ENCODE measurements at places on chromosomes 6 and 20.

DNA sequence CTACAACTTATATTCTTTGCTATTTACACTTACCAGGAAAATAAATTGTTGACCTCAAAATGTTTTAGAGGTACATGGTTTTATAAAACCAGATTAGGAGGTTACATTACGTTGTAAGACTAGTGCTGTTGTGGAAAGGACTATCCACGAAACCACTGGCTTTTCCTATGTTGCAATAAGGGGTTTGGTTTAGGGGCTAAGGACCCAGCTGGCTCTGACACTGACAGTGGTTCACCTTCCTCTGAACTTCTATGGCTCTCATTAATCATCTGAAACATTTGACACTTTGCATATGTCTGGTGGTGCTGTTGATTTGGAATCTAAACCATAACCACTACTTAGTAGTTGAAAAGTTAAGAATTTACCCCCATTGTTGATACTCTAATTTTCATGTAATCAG, 186.7 kb downstream of the NKAIN2 start:
- DNase-seq, result no peak

DNA sequence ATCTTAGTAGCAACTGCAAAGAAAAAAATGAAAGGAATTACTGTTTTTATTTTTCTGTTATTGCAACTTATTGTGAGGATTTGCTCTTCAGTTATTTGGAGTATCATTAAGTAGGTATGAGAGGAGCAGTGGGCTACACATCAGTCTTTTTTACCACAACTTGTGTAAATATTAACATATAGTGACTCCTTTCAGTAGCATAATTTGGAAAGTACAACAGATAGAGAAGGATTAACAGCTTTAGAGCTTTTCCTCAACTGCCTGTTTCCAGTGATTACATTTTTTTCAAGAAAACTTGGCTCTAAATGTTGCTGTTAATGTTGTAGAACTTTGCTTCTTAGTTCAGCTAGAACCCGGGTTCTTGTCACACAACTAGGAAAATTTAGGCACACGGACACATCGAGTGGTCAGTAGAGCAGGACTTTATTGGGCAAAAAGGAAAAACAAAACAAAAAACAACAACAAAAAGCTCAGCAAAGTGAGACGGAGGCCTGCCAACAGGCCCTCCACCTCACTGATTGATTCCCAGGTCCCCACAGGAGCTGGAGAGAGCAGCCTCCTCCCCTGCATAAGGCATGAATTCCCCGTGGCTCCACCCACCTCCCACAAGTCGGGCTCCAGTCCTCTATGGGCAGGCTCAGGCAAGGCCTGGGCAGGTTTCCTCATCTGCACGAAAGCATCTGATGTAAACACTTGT, 75.1 kb downstream of the ADGRG6 start:
- no peak for DNase-seq

DNA sequence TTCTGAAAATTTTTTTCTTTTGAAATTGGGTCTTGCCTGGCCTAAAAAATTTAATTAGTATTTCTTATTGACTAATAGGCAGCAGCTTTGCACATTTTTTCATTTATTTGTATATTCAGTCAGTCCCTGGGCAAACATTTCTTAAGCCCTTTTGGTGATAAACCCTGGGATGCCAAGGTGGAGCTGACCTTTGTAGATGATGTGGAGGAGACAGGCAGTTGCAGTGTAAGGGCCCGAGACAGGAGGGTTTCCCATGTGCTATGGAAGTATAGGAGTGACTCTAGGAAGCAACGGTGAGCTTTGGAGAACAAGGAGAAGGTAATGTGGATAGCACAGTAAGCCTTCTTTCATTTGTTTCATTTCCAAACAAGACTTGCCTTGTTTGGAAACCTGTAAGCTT, 3.5 kb downstream of the MYBL2 start:
- DNase-seq, result no peak

- no peak for DNase-seq
These were observed 42.5 kb upstream of the ARMC2 start for GRCh38 chr6:108805611-108806167.

- no peak for DNase-seq
These were observed 12.6 kb downstream of the PLCB4 start for GRCh38 chr20:9081423-9081966.

GRCh38 chr20:58995461-58996225, 11.4 kb downstream of the CTSZ start:
- DNase-seq, result no peak

DNA sequence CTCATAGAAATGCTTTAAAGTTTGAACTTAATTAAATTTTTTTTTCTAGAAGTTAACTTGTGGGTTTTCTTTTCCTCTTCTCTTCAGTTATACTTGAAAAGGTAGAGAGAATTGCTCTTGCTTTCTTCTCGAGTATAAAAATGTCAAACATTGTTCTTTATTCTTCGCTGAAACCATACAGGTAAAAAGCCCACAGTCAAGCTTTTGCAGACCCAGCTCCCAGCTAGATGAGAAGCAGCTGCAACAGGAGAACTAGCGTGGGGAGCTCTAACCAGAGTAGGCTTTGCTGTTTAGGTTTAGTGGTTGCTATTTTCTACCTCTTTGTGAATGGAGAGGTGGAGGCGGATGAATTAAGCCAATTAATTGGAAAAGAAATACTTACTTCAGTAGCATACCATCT, 102.7 kb downstream of the JARID2 start:
- no peak for DNase-seq

DNA sequence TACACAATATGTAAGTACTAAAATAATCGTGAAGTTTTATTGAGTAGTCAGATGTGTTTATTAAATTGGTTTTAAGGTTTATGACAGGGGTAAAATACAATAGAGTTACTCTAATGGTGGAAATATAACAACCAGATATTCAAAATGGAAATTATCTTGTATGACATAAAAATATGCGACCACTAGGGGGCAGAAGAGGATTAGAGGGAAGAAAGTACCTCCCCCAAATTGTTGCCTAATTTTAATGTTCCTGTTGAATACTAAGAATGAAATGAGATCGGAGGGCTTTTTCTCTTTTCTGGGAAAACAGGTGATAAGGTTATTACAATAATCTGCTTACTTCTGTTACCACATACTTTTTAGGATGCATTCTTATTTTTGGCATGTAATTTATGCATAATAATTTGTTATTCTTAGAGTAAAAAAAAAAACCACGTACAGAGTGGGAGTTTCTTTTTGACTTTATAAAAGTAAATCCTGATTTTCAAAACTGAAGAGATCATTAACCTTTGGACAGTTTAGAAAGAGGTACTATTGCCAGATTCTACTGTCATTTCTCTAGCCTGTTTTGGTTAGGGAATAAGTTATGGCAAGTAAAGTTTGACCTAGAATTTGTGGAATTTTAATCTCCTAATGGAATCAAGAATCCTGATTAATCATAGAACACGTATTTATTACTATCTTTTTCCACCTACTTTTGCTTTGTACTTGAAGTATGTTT, 159.2 kb downstream of the CD109 start:
- DNase-seq, result peak; percentile 37

- no peak for DNase-seq
These were observed 243.7 kb downstream of the ARID1B start for GRCh38 chr6:157020881-157021343.

DNA sequence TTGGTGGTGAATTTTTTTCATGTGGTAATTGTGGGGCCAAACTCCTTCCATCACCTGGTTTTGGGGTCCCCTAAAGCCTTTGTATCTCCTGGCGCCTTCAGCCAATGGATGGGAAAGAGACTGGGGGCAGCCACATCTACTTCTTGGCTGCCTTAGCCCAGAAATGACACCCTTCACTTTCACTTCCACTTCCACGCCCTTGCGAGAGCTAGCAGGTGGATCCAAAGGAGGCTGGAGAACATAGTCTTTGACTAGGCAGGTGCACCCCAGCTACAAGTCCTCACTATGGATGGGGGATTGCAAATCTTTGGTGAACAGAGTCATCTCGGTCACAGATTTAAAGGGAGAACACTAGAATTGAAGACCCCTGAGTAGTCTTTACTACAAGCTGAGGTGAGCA, 70.8 kb downstream of the NDUFAF5 start:
- no peak for DNase-seq

- no peak for DNase-seq
These were observed 14.8 kb upstream of the MTG2 start for GRCh38 chr20:62168061-62168460.

DNA sequence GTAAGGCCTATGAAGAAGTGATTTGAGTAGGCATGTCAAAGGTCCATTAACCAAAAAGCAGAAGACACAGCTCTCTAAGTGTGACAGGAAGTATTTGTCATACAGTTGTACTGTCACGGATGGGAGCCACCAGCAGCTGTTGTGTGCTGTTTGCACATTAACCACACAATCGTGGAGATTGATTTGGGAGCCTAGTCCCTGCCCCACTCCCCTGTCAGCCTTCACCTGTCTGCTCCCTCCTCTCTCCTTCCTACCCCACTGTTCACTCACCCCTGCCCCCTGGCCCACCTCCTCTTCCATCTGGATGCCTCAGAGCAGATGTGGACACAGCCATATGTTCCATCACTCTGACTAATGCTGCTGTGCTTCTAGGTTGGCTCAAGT, 124.7 kb upstream of the SPACA1 start:
- no peak for DNase-seq

- DNase-seq, result no peak
These were observed 83.7 kb downstream of the MKKS start for GRCh38 chr20:10350188-10350842.

- DNase-seq, result no peak
These were observed 161.4 kb upstream of the KCNG1 start for GRCh38 chr20:51184289-51184688.

DNA sequence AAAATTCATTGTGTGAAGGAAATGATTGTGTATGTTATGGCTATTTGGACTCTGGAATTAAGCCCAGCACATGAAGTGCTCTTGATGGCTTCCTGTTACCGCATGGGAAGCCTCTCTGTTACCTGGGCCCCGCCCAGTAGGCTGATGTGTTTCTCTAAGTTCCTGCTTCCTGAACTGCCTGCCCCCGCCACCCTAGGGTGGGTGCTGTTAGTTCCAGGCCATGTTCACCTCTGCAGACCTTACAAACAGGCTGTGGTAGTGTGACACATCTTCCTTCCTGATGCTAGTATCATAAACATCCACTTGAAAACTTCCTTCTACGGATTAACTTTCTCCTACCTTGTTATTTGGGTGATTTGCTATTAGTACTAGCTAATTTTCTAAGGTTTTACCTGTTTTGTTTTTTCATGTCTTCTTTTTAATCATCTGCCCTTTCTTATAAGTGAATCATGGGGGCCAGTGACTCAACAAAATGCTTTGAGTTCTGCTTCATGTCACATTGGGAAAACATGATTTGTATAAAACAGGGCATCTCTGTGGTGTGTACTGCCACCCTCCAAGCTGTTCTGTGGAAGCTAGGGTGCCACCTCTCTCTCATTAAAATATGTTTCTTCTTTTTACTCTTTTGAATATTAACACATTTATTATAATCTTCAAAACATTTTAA, 40.6 kb downstream of the SH3BGRL2 start:
- DNase-seq, result peak; percentile 3

DNA sequence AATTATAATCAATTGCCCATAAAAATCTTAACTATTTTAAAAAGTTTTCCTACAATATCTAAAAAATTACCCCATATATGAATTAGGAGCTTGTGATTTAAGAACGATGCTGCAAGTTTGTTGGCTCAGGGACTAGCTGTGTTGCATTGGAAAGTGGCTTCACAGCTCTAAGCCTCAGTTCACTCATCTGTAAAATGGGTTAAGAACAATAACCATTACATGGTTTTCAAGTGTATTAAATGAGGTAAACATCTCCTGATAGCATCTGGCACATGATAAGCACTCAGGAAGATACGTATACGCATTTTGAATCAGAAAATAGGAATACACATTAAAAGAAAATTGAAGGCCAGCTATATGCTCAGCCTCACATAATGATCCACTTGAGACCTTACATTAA, 76.4 kb downstream of the ARHGAP18 start:
- no peak for DNase-seq

- DNase-seq, result no peak
These were observed 124.7 kb upstream of the PMEPA1 start for GRCh38 chr20:57834306-57835073.

GRCh38 chr20:62792182-62792939, 3.9 kb upstream of the MRGBP start:
- DNase-seq, result no peak

- DNase-seq, result no peak
These were observed 6.4 kb downstream of the CCND3 start for GRCh38 chr6:41935193-41935574.

DNA sequence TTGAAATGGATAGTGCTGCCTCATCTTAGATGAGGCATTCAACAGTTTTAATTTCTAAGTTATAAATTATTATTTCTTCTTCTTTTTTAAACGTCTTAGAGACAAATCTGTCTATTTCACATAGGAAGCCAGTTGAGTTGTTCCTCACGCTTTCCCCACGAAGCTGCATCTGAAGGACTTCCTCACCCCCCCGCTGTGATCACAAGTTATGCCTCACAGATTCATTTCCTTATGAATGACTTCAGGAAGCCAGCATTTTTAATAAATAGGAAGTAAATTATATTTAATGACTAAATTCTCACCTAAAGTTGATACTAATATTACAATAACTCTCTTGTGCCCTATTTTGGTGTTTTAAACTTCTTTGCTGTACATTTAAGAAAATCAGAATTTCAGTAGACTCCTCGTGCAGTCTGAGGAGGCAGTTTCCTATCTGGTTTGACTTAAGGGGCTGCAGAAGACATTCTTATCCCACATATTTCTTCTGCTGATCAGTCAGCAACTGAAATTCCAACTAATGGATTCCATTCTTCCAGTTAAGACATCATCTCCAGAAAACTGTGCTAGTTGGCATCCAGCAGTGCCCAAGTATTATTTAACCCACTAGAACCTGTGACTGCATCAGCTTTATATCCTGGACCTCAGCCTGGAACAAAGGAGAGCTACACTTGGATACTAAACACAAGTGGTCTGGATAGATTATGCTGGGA, 182.7 kb upstream of the CCN2 start:
- DNase-seq, result no peak

DNA sequence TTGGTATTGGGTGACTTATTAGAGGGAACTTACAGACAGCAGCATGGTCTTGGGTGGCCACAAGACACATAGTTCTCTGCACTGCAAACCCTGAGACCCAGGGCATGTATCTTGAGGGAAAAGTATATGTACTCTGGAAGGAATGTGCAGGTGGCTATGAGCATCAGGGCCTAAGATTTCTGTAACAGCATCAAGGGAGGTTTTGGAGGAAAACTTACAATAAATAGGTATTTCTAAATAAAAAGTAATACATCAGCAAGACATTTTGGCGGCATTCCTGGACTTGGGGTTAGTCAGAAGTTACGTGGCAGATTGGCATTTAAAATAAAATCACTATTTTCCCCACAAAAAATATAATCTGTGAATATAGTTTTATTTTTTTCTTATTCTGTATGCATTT, 8.0 kb upstream of the STX7 start:
- no peak for DNase-seq

DNA sequence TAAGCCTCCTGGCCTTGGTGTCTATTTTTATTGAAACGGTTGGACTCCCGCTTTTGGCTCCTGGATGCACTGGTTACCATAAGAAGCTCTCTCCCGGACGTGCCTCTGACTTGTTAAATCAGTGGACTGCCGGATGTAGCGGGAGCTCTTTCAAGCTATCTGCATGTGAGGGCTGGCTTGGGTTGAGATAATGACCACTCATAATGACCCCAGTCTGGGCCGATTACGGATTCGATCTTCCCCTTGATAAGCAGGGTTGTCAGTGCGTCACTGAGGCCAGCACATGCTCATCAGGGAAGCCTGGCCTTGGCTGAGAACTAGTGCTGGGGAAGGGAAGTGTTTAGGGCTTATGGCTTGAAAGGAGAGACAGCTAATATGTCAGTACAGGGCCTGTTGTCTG, 528.1 kb downstream of the CDH26 start:
- no peak for DNase-seq

- no peak for DNase-seq
These were observed 6.8 kb upstream of the POPDC3 start for GRCh38 chr6:105186576-105186975.
